ENCODE measurements at places on chromosomes 3 and 15. TPM values are rescaled to one million over a fixed set of nuclear protein-coding genes. Genes with fewer than 3 reads are reported as not detected.

GRCh38 chr3:44584646-44585501 is at the start of gene ZNF660:
Gene ZNF660 (plus strand): TSS chr3:44584964. CDS start chr3:44594194, 9,230 bp downstream.
- DNase-seq: peak; percentile 94
- H3K27me3 ChIP-seq: peaks cover 17% of the 10 kb centered on the region
- H3K4me1 ChIP-seq: peaks cover 8% of the 10 kb centered on the region
- no peaks in the 10 kb centered on the region for H3K36me3 ChIP-seq
- peak within 1 kb of the TSS; percentile 64 for H3K27ac ChIP-seq

DNA sequence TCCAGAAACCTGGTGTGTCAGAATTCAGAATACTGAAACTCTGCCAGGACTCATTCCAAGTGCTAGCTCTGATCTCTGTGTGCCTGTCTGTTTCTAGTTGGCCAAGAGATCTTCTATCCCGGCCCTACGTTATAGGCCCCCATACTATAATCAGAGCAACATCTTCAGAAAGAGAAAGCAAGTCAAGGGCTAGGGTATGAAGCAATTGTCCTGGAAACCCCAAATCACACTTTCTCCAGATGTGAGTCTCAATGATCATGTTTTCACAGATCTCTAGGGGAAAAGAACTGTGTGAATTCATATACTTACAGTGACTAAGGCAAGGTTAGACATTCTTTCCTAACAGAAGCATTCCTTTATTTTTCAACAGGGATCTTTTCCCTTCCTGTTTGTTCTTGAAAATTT is 309.7 kb downstream of the SLC9A9 start:
- no peak overlapping the region for H3K27ac ChIP-seq
- no peaks in the 10 kb centered on the region for H3K36me3 ChIP-seq
- H3K27me3 ChIP-seq: no peaks in the 10 kb centered on the region
- H3K4me1 ChIP-seq: no peaks in the 10 kb centered on the region
- no peak overlapping the region for H3K4me3 ChIP-seq

GRCh38 chr3:157582637-157582973 is 79.4 kb upstream of the VEPH1 start:
- H3K36me3 ChIP-seq: no peaks in the 10 kb centered on the region
- H3K4me3 ChIP-seq: no peak overlapping the region
- no peak for DNase-seq
- no peaks in the 10 kb centered on the region for H3K4me1 ChIP-seq
- H3K27ac ChIP-seq: no peak overlapping the region
- no peaks in the 10 kb centered on the region for H3K27me3 ChIP-seq

- H3K36me3 ChIP-seq: no peaks in the 10 kb centered on the region
- peak; percentile 64 for DNase-seq
Observed at GRCh38 chr3:126180477-126181397, at the start of gene ALDH1L1. Gene ALDH1L1 (minus strand): TSS chr3:126180586. CDS start chr3:126160979, 19,607 bp downstream.

The FBLN2 gene
- total RNA-seq: 96.6 TPM

DNA sequence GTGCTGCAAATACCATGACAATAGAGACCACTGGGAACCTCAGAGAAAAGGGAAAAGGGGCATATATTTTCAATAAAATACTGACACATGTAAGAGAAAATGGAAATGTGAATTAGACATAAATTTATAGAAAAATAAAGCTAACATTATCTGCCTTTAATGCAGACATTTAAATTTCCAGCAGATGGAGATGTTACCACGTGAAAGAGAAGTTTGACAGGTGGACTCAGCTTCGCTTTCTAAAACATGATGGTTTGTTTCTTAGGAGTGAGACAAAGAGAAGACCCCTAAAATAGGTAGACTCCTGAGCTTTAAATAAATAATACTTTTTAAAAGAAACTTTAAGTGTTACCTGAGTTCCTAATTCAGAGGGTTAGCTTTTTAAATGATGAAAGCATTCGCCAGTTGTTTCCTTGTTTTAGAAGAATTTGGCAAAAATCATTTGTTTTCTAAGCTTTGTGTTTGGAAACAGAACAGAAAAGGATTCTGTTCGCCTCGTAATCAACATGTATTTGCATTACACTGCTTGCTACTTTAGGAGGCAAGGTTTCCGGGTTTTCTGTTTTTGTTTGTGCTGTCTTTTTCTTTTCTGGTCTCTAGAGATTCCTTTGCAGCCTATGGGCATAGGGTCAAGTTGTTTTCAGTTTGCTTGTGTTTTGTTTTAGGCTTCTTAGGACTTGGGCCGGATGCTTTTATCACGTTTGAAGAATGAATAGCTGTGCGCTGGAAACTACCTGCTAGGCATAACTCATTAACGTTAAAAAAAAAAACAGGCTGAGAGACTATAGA is 271.4 kb downstream of the THSD4 start:
- peaks cover 14% of the 10 kb centered on the region for H3K4me1 ChIP-seq
- no peaks in the 10 kb centered on the region for H3K36me3 ChIP-seq
- DNase-seq: no peak
- no peaks in the 10 kb centered on the region for H3K27me3 ChIP-seq

DNA sequence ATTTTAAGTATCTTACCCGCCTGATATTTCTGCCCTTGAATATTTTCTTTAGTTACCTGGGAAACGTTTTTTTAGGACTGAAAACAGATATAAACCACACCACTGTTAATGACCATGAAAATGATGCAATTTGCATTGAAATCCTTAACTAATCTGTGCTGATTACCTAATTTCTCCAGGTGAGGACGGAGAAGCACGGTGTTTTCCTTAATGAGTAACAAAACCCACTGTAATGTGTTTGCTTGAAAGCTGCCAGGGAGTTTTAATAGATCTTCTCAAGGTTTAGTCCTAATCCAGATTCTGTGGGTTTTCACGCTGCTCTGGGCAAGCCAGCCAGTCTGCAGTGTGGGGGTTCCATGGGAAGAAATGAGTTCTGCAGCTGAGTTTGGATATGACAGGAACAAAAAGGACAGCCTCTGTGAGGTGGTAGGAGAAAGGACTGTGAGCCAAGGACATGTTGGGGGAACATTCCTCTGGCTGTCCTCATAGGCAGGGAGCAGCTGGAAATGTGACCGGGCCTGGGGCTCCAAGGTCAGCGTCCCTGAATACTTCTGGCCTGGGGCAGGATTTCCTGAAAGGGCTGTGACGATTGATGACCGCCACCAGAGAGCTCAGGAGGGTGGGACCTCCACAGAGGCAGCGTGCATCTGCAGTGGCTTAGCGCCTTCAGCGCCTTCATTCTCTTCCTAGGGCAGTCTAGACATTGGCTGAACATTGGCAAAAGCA is 18.6 kb downstream of the THSD4 start:
- peaks cover 6% of the 10 kb centered on the region for H3K4me1 ChIP-seq
- no peak for DNase-seq
- peak overlapping the region; percentile 23 for H3K27ac ChIP-seq
- H3K27me3 ChIP-seq: no peaks in the 10 kb centered on the region
- H3K36me3 ChIP-seq: no peaks in the 10 kb centered on the region

- H3K4me1 ChIP-seq: no peaks in the 10 kb centered on the region
- no peaks in the 10 kb centered on the region for H3K27me3 ChIP-seq
- H3K27ac ChIP-seq: no peak overlapping the region
- no peaks in the 10 kb centered on the region for H3K36me3 ChIP-seq
Observed at GRCh38 chr15:40063563-40064011, 24.6 kb upstream of the SRP14 start.

- H3K36me3 ChIP-seq: peaks cover 13% of the 10 kb centered on the region
- no peaks in the 10 kb centered on the region for H3K27me3 ChIP-seq
- no peaks in the 10 kb centered on the region for H3K4me1 ChIP-seq
- no peak overlapping the region for H3K27ac ChIP-seq
- no peak overlapping the region for H3K4me3 ChIP-seq
Observed at GRCh38 chr15:80577552-80578205, 117.4 kb upstream of the ABHD17C start.

DNA sequence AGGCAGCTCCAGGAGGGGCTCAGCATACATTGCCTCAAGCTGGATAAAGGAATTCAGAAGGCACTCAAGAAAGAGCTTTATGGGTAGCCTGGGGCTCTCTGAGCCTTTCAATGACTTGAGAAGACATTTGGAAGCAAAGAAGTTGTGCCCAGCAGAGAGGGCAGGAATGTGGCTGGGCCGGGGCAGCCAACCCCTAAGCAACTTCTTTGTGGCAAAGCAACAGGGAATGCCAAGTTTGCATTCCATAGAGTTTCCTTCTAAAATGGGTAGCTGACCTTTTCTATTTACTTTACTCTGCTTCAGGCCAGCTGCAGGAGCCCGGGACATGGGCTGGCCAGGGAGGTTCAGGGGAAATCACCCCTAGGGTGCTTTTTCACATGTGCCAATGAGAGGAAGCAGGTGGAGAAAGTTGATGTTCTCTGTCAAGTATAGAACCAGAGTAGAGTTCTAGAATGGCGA is 45.6 kb downstream of the CCDC12 start:
- no peak overlapping the region for H3K4me3 ChIP-seq
- peak overlapping the region; percentile 79 for H3K27ac ChIP-seq
- no peaks in the 10 kb centered on the region for H3K36me3 ChIP-seq
- DNase-seq: no peak
- no peaks in the 10 kb centered on the region for H3K27me3 ChIP-seq
- peaks cover 99% of the 10 kb centered on the region for H3K4me1 ChIP-seq

- DNase-seq: no peak
- H3K4me3 ChIP-seq: peak overlapping the region; percentile 74
- H3K36me3 ChIP-seq: peaks cover 33% of the 10 kb centered on the region
- H3K4me1 ChIP-seq: peaks cover 48% of the 10 kb centered on the region
- H3K27me3 ChIP-seq: no peaks in the 10 kb centered on the region
Observed at GRCh38 chr3:50358355-50358910, 888 bp downstream of the TMEM115 start.

The TRPM1 gene
- not detected for total RNA-seq

DNA sequence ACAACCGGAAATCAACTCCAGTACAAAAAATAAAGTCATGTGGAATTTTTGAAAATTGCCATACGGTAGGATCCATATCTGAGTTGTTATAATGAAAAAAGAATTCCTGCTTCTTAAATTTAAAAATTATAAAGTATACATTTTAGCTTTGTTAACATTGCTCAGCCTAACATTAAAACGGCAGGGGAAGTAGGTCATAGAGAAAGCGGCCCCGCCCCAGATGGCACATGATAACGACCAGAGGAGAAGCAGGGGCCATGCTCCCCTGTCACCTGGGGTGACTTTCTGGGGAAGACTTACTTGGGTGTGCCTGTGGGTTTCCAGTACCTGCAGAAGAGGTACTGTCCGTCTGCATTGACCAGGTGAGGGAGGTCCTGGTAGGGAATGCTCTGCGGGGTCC is 921 bp downstream of the MGLL start:
- H3K36me3 ChIP-seq: no peaks in the 10 kb centered on the region
- H3K27me3 ChIP-seq: no peaks in the 10 kb centered on the region
- no peak for DNase-seq
- peak overlapping the region; percentile 86 for H3K27ac ChIP-seq
- peak overlapping the region; percentile 81 for H3K4me3 ChIP-seq
- H3K4me1 ChIP-seq: peaks cover 63% of the 10 kb centered on the region

The CTXN2 gene
- not detected for total RNA-seq

DNA sequence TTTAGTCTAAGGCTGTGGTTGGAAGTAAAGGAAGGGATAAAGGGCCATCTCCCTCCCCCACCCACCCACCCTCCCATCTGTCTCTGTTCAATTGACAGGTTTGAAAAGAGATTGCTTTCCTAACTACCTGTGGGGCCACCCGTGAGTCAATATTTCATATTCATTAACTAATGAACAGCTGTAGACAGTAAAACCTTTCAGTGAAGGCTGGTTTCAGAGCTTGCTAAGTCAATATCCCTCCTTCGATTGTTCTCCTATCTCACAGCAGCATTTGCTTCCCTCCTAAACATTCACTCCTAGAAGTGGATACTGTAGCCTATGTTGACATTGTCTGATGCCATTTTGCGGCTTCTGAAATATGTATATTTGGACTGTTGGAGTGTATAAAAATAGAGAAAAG is 85.9 kb upstream of the SYNPR start:
- no peak for DNase-seq
- H3K27me3 ChIP-seq: no peaks in the 10 kb centered on the region
- H3K27ac ChIP-seq: no peak overlapping the region
- H3K4me3 ChIP-seq: no peak overlapping the region
- H3K36me3 ChIP-seq: no peaks in the 10 kb centered on the region

DNA sequence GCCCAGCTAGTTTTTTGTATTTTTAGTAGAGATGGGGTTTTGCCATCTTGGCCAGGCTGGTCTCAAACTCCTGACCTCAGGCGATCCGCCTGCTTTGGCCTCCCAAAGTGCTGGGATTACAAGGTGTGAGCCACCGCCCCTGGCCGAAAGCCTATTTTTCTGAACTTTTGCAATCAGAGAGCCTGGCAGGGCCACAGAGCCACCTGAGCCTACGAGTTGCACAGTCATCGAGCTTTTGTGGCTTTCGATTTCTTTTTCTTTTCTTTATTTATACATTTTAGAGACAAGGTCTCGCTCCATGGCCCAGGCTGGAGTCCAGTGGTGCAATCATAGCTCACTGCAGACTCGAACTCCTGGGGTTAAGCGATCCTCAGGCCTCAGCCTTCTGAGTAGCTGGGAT is 140.4 kb downstream of the NSMCE3 start:
- H3K4me3 ChIP-seq: no peak overlapping the region
- no peaks in the 10 kb centered on the region for H3K27me3 ChIP-seq
- no peak for DNase-seq
- no peaks in the 10 kb centered on the region for H3K36me3 ChIP-seq
- H3K4me1 ChIP-seq: no peaks in the 10 kb centered on the region

GRCh38 chr3:129651435-129652202 is 45.1 kb upstream of the PLXND1 start:
- no peak overlapping the region for H3K4me3 ChIP-seq
- peak overlapping the region; percentile 13 for H3K27ac ChIP-seq
- H3K36me3 ChIP-seq: no peaks in the 10 kb centered on the region
- no peaks in the 10 kb centered on the region for H3K27me3 ChIP-seq
- no peak for DNase-seq

The HYPK gene
- 9.2 TPM for total RNA-seq

DNA sequence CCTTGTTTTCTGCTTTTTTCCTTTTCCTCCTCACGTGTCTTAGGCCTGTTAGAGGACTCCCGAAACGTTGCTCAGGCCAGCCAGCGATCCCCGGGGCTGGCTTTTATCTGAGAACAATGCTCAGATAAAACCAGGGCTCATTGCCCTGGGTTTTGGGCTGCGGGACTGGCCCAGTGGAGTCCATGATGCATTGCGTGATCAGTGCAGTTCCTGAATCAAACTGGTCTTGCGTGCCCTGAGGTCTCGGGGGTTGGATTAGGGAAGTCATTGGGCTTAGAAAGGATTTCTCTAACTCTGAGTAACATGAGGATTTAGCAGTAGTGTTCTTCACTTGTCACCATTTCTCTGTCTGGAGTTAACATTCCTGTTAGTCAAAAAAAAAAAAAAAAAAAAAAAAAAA is 66.3 kb downstream of the CCR1 start:
- H3K36me3 ChIP-seq: no peaks in the 10 kb centered on the region
- H3K4me3 ChIP-seq: no peak overlapping the region
- peaks cover 26% of the 10 kb centered on the region for H3K4me1 ChIP-seq

The ECE2 gene
- not detected for total RNA-seq

DNA sequence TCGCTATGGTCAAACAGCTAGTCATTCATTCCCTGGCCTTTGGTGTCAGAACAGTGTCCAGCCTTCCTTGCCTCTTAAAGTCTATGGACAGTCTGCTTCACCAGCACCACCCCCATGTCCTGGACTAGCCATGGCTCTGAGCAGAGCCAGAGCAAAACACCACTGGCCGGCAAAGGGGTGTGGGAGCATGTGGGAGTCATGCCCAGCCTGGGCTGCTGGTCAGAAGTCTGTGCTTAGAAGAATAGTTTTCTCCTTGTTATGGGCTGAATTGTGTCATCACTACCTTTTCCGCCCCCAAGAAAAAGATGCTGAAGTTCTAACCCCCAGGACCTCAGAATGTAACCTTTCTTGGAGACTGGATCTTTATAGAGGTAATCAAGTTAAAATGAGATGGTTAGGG is 132.9 kb upstream of the LPP start:
- H3K4me3 ChIP-seq: no peak overlapping the region
- H3K4me1 ChIP-seq: no peaks in the 10 kb centered on the region
- no peak overlapping the region for H3K27ac ChIP-seq
- no peaks in the 10 kb centered on the region for H3K27me3 ChIP-seq

All from left lung (tissue), 14 donors.